NCI-H2227 treated with DMSO at 0.1 percent for 48 hours (cell line): ENCODE measurements at places on chromosomes 6 and 20.

DNA sequence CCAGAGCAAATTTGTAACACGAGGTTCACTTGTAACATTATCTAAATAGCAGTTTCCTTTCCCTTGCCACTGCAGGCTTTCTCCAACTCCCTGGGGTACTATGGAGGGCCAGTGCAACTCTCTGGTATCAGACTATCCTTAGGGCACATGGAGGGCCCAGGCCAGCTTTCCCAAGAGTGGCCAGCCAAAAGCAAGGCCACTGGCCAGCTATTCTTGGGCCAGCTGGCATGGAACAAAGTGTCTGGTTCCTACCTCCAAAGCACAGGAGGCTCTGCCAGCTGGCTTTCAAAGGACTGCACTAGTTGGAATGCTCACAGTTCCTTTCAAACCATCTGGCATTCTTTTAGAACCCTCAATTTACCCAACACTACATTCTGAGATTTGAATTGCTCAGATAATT, 8.7 kb downstream of the RNF24 start:
- no peak for DNase-seq

DNA sequence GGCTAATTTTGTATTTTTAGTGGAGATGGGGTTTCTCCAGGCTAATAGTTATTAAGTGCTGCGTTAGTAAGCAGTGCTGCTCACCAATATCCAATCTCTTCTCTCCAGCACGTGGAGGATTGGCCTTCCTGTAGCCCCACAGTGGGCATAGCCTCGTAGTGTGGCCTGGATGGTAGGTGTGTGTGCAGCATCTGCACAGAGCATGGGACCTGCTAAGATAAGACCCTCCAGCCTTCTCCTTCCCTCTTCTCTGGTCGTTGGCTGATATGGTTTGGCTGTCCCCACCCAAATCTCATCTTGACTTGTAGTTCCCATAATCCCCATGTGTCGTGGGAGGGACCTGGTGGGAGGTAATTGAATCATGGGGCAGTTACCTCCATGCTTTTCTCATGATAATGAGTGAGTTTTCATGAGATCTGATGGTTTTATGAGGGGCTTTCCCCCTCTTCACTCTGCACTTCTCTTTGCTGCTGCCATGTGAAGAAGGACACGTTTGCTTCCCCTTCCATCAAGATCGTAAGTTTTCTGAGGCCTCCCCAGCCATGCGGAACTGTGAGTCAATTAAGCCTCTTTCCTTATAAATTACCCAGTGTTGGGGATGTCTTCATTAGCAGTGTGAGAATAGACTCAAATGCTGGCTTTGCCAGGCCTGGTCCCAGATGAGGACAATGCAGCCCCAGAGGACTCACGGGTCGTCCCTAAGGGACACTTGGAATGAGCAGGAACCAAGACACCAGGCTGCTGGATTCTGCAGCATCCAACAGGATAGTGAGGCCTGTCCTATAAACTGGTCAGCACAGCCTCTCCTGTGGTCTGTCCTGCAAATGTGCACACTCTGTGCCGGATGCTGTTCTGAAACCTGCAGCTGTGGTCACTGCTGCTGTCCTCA, 63.4 kb upstream of the AFDN start:
- DNase-seq = no peak

GRCh38 chr6:91242614-91242949, 655.7 kb upstream of the MAP3K7 start:
- no peak for DNase-seq

- no peak for DNase-seq
These were observed 51.2 kb downstream of the LGSN start for GRCh38 chr6:63268574-63268973.

- no peak for DNase-seq
These were observed 408.1 kb upstream of the MARCKS start for GRCh38 chr6:113449051-113449450.

DNA sequence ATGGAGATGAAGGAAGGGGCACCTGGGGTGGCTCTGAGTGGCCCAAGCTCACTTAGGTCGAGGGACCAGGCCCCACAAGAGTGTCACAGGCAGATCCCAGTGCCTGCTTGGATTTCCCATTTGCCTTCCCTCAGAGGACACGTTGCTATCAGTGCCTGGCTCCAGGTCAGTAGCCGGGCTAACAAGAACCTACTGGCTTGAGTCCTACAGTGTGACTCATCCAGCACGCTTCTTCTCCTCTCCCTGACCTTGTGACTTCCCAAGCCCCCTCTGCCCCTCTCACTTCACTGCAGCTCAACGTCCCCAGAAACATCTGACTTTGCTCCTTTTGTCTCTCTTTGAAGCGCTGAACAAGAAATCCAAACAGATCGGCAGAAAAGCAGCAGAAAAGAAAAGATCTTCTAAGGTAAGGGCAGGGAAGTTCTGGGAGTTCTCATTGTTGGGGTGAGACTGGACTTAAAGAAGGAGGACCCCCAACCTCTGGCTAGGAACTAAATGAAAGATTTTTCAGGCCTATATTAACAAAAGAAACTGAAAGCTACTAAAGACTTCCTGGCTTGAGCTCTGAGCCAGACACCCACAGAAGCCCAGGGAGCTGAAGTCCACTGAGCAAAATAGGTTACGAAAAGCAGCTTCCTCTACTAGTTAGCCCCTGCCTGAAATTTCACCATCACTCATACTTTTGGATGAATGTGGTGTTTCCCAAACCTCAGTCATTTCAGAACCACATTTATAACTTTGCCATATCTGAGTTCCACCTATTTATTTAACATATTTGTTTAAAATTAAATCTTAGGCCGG, 21.5 kb downstream of the ASIP start:
- DNase-seq = no peak

- no peak for DNase-seq
These were observed 69.1 kb downstream of the PPP1R14C start for GRCh38 chr6:150211700-150212511.

DNA sequence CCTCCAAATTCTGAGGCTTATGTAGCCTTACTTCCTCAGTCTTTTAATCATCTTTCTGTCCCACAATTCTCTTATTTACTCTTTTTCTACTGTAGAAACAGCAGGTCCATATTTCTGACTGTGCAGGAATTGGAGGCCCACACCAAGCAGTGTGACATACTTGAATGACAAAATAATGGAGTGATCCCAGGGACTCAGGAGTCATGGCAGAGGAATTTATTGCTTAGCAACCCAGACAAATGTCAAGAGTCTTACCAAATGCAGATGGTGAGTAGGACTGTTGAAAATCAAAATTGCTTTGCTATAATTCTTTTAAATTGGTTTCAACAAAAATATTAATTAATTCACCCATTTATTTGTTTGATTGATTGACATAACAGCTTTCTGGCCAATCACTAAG, 59.9 kb downstream of the HTR1B start:
- DNase-seq = no peak

DNA sequence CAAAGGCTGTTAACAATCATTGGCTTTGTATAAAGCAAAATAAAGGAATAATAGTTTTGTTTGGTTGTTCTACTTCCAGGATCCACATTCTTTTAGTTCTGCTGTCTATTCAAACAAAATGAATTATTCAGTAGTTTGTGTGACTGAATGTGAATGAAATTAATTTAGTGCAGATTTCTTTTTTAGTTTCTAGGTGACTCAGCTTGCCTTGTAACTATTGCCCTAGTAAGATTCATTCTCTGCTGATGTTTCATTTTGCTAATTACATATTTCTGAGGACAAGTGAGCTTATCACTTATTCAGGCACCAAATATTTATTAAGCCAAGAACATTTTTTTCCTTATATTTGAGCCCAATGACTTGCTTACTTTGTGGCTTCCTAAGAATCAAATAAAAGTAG, 46.5 kb upstream of the RIPOR2 start:
- DNase-seq = no peak

DNA sequence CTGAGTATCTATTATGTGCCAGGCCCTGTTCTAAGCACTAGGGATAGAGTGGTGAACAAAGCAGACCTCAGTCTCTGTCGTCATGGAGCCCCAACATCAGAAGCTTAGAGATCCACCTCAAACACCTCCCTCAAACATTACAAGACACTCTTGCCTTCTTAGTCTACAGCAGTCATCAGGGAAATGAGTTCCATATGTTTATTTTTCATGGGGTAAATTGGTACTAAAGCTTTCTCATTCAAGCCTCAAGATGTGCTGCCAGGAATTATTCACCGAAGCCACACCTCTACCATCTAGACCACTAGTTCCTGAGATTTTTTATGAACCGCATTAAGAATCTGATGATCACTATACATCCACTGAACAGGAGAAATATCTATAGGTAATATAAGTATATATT, 59.0 kb upstream of the TFB1M start:
- DNase-seq = no peak

DNA sequence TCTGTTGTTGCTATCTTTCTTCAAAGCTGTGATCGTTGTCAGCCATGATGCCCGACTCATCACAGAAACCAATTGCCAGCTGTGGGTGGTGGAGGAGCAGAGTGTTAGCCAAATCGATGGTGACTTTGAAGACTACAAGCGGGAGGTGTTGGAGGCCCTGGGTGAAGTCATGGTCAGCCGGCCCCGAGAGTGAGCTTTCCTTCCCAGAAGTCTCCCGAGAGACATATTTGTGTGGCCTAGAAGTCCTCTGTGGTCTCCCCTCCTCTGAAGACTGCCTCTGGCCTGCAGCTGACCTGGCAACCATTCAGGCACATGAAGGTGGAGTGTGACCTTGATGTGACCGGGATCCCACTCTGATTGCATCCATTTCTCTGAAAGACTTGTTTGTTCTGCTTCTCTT, 19.3 kb downstream of the ABCF1 start:
- no peak for DNase-seq

DNA sequence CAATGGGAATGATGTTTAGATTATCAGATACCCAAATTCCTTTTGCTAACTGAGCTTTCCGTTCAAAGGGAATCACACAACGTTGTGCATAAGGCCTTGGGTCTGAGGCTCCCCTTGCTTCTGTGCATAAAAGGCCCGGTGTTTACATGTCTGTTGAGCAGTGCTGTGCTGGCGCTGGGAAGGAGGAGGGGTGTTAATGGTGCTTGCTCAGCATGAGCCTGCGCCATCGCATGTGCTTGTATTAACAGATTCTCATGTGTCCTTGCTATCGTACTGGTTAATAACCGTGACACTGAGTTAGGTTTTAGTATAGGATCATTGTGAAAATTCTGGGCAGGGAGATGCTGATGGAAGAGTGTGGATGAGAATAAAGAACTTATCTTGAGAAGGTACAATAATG, 62.3 kb upstream of the TRAF3IP2 start:
- peak; percentile 41 for DNase-seq

GRCh38 chr20:13117200-13117599, 103.9 kb upstream of the ISM1 start:
- no peak for DNase-seq

DNA sequence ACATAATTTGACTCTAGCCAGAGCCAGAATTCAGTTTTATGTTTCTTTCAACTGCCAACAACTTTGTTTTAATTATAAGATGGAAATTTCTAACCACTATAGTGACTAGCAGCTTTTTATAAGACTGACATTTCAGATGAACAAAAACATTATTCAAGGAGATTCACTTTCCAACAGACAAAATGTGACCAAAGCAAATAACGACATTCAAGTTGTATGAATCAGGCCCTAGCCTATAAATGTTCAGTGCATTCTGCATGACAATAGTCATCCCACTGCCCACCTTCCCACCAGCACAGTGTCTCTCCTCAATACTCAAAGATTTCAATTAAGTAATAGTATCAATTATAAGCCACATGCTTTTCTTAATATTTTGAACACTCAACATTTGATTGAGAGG, 200.7 kb downstream of the KHDC1L start:
- no peak for DNase-seq

DNA sequence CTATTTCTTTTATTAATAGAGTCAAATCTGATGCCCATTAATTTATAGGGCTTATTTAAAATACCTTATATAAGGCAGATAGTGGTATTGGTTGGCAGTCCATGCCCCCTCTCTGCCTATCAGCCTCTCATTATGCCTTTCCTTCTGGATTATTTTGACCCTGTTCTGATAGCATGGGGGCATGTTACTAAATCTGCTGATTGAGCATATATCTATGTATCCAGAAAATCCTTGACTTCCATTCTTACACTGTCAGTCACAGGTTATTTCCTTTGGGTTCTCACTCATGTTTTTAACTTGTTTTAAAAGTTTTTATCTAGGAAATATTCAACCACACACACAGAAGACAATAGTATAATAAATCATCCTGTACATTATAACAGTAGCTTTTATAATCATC, 1184.9 kb downstream of the HACE1 start:
- DNase-seq = no peak

- DNase-seq = no peak
These were observed 85.1 kb downstream of the EDN3 start for GRCh38 chr20:59385480-59385879.

GRCh38 chr6:100460650-100461204, 4.0 kb downstream of the SIM1 start:
- DNase-seq = peak; percentile 6

- DNase-seq = no peak
These were observed 434.8 kb downstream of the MAFB start for GRCh38 chr20:40254023-40254772.

DNA sequence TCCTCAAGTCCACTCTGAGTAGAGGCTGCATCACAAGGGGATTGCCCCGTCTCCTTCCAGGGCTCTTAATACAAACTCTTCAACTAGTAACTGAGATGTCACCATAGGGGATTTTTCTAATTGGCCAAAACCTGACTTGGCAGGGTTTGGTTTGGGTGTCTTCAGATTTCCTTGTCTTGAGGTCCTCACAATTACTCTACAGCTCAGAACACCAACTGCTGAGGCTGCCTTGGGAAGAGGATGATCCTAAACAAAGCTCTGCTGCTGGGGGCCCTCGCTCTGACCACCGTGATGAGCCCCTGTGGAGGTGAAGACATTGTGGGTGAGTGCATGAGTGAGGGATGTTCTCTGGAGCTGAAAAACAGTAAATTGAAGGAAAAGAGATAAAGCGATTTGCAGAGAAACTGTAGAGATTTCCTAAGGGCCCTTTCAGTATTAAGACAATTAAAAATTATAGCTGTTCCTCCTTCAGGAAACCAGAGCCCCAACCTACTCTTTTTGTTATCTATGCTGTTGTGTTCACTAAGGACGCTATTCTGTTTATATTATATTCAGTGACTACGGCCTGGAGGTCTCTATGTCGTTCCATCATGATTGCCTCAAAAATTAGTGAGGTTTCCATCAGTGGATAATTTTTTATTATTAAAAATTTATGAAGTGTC, at the start of gene HLA-DQA1:
TSS of gene HLA-DQA1 (plus strand) at position 188 of the 662 bp plus-strand sequence. CDS start at position 241, 53 bp downstream.
- no peak for DNase-seq

- DNase-seq = no peak
These were observed 158.8 kb upstream of the PHACTR1 start for GRCh38 chr6:12557765-12558164.
